Fibroblast of the conjunctiva (primary cell): ENCODE measurements at places on chromosomes 1 and 21.

- no peak for DNase-seq
Observed at GRCh38 chr21:45244799-45245340, 42.8 kb downstream of the POFUT2 start.

DNA sequence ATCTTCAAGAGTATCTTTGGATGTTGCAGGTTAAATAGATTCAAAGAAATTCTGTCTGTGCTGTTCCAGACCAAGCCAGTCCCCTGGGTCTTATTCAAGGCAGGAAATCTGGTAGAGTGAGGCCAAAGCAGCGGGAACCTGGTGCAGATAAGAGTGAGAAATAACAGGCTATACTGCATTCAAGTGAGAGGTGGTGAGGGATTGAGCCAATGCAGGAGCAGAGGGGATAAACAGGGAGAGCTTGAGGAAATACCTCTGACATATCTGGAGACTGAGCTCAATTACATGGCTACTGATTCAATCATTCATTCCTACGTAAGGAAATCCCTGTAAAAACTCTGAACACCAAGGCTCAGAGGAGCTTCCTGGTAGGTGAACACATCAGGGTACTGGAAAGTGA is 17.2 kb upstream of the PSMA5 start:
- no peak for DNase-seq

DNA sequence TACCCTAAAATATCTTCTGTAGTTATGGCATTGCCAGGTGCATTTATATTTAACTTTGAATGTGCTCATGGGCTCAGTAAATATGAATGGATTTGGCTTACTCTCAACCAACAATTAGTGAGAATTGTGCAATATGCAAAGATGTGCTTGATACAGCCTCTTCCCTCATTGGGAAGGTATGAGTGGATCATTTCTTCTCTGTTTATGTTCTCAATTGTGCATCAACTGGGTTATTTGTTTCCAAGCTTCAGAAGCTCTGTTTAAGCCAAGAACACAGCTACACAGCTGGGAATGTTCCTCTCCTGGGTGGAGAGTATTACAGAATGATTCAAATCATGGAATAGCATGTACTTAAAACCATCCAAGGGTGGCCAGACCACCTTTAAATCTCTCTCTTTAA is 17.6 kb upstream of the MAP1LC3C start:
- no peak for DNase-seq

GRCh38 chr1:115706587-115707425 is 61.7 kb downstream of the CASQ2 start:
- DNase-seq = peak; percentile 47

DNA sequence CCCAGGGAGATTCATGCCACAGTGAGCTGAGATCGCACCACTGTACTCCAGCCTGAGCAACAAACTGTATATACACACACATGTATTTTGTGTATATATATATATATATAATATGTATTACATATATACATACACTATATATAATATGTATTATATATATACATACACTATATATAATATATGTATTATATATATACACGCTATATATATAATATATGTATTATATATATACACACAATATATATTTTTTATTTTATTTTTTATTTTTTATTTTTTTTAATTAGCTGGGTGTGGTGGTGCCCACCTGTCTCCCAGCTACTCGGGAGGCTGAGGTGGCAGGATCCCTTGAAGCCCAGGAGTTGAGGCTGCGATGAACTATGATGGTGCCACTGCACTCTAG is 9.3 kb downstream of the TP73 start:
- no peak for DNase-seq

- DNase-seq = no peak
Observed at GRCh38 chr1:49102752-49103151, 326.1 kb upstream of the BEND5 start.

- DNase-seq = no peak
Observed at GRCh38 chr1:17581389-17582123, 42.1 kb downstream of the ARHGEF10L start.

- no peak for DNase-seq
Observed at GRCh38 chr1:19476450-19477190, 8.7 kb downstream of the CAPZB start.

GRCh38 chr1:76187436-76187835 is 112.9 kb downstream of the ST6GALNAC3 start:
- DNase-seq = no peak

DNA sequence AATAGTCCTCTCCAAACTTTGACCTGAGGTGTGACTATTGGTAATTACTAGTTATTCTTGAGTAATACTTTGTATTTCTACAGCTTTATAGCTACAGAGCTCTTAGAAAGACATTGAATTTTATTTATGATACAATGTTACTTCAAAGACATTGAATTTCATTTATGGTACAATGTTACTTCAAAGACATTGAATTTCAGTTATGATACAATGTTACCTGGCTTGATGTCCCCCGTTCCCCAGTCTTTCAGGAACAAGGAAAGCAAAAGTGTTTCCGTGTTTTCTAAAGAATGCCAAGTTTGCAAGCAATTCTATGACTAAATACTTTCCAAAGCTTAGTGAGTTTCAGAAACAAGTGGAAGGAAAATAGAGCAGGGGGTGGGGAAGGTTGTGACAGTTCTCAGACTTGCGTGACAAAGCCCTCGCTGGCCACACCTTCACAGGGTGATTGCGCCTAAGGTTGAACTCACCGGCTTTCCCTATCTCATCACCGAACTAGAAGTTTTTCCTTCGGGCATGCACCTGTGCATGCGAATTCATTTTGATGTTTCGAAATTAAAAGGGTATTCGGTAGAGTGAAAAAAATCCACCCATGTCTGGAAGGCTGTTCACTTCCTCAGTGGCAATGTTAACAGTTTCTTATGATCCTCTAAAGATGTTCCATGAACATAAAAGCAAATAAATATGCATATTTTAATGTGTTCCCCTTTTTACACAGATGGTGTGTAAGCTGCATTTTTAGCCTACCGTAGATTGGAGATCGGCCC is 909 bp upstream of the PAXBP1 start:
- DNase-seq = no peak

DNA sequence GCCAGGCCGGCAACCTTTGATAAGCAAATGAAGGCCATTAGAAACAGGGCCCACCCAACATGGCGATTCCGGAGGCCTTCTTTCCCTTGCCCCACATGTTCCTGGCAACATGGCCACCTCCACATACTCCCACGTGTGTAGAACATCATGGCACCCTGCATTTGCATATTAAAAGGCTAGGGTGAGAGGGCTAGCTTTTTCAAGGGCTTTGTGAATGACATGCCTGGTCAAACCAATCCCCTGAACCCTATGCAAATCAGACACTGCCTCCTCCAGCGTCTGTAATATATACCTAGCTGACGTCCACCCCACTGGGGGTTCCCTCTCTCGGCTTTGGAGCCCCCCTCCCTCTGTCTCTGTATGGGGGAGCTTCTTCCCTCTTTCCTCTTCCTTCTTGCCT is 1.6 kb downstream of the ADCY10 start:
- no peak for DNase-seq

DNA sequence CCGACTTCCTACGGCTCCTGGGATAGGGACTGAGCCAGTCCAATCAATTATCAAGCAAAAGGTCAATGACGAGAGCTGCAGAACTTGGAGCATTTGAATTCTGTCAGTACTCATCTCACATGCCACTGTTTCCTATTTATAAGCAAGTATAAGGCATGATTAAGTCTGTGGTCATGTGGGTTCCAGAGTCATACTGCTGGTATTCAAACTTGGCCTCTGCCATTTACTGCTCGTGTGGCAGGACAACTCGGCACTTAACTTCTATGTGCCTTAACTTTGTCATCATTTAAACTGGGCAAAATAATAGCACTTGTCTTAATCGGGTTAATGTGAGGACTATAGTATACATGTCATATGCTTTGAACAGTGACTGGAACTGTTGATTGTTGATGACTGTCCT is 44.9 kb upstream of the TNFSF18 start:
- DNase-seq = peak; percentile 17

DNA sequence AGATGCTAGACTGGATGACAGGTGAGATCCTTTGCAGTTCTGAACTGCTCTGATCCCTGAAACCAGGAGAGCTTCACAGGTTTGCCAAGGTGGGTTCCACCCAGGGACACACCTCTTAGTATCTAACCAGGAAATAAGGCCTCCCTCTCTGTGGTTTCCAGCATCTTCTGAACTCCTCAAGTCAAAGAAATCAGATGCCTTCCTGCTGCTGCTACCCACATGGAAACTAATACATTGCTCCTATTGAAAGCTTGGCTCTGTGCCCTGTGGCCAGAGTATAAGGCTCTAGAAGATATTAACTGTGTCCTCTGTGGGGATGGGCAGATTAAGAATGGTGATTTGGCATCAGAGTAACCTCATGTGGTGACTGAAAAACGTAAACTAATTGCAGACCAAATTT is 75.0 kb upstream of the MRPS6 start:
- DNase-seq = no peak

GRCh38 chr1:182406012-182406411 is 5.5 kb upstream of the TEDDM1 start:
- DNase-seq = no peak

DNA sequence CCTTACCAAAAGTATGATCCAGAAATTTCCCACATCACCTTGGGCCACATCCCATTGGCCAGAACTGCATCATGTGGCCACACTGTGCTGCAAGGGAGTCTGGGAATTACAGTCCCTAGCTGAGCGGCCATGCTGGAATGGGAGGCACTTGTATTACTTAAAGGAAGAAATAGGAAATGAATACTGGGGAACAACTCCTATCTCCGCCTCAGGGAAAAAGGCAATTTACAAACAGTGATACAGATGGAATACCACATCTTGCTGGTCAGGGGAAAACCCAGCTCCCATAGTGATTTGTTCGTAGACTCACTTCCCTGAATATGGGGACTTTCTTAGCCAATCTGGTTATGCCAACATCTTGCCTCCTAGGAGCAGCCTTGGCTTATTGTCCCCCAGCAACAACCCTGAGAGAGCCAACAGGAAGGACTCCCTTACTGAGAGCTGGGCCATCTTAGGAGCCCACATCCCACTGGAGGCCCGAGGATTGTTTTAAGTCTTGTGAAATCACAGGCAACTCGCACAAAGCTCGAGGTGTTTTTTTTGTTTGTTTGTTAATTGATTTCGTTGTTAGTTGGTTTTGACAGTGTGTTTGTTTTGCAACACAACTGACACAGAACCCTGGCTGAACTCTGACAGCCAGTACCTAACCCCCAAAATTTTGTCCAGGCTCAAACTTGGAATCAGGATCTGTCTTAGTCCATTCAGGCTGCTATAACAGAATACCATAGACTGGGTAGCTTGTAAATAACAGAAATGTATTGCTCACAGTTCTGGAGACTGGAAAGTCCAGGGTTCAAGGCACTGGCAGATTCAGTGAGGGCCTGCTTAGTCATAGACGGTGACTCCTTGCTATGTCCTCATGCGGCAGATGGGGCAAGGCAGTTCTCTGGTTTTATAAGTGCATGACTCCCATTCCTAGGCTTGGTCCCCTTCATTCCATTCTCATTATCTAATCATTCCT is 14.9 kb downstream of the CDA start:
- DNase-seq = no peak

DNA sequence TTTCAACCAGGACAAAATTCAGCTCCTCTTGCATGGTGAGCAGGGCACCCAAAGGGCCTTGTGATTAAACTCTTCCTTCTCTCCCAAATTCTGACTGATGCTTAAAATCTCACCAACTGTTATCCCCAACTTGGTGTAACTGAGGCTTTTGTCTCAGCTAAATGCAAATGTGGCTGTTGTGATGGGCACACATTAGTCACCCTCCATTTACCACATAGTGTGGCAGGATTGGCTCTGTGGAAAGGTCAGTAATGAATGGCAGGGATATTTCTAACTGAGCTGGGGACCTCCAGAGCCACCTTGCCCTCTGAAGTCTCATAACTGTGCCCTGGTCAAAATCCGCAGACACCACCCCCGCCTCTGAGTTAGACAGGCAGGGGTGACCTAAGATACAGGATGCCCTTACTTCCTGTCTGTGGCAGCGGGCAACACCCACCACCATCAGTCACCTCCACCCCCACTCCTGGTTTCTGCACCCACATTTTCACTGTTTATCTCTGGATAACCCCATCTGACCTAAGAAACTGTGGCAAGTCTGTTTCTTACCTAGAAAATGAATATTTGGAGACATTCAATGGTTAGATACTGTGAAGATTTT is 25.4 kb upstream of the RGS16 start:
- no peak for DNase-seq

DNA sequence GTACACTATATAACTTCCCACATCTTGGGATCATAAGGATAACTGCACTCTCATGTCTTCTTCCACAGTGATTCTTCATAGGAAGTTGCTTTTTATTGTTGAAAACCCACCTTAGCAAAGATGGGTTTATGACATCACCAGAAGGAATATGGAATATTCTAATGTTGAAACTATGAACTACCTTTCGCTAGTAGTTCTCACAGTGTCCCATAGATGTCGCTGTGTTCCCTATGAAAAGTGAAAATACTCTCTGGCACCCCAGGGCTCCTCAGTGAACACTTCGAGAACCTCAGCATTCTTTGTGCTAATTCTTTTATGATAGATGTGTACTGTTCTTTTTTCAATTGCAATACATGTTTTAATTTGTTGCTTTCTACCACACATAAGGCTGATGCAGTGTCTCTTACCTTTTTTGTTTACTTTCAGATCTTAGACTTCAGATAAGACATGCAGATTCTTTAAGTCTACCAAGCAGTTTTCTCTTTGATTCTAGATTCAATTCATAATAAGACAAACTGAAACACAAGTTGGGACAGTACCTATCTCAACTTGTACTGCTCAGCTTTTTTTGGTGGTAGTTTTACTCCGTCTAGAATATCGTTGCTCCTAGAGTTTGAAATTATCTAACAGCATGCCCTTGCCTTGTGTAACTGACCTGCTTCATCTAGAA is 90.8 kb downstream of the GTF2B start:
- peak; percentile 6 for DNase-seq

- DNase-seq = no peak
Observed at GRCh38 chr1:84202126-84202525, 58.1 kb downstream of the PRKACB start.

- no peak for DNase-seq
Observed at GRCh38 chr21:42229676-42230075, 10.7 kb downstream of the ABCG1 start.

- DNase-seq = no peak
Observed at GRCh38 chr1:228871314-228872061, 136.2 kb downstream of the RHOU start.

DNA sequence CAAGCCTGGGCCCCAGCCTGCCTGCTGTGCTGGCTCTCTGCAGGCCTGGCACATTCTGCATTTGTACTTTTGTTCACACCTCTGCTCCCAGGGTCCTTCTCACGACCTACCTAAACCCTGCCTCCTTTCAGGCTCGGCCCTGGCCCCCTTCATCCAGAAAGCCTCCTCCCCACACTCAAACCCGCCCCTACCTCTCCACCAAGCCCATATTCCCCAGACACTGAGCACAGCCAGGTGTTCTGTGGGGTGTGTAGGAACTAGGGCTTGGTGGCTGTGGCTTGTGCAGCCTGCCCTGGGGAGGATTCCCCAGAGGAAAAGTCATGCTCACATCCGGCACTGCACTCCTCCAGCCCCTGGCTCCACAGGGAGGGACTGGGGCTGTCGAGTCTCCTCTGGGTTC is 8.2 kb upstream of the MIXL1 start:
- DNase-seq = no peak

DNA sequence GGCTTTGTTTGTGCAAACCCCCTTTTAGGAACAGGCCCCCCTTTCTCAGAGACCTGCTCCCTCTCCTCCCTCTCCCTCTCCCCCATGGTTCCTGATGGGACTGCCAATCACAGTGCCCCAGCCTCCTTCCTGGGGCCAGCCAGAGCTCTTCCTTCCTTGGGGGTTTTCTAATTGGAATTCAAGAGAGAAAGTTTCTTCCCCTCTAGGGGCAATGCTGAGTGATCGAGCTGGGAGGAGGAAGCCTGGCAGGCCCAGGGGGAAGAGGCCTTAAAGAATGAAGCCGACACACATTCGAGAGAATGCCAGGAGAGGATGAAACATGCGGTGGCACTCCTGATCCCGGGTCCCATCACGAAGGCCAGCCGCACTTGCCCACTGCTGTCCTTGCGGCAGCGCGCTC is 21.3 kb upstream of the COL16A1 start:
- DNase-seq = no peak
